Fibroblast of skin of right biceps (primary cell): ENCODE measurements at places on chromosomes 13 and 19.
A peak's percentile ranks its signal among the peaks of the same experiment; 100 is the strongest.

DNA sequence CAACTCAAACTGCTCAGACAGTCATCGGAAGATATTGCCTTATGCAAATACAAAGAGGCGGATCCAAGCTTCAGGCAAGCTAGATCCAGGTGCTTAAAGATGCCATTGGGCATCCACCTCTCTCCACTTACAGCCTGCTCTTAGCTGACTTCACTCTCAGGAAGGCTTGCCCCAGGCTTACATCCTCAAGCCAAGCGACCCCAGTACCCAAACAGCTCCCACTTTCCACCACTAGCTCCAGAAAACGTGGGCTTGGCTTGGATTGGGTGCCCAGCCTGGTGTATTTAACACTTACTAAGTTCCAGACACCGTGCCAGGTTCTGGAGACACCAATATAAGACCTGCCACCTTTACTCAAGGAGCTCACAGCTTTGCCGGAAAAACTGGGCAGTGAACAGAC, 142.1 kb upstream of the VSTM2B start:
- no peak for DNase-seq

GRCh38 chr13:41740479-41740878, 220.4 kb downstream of the VWA8 start:
- DNase-seq = peak; percentile 2

- DNase-seq = no peak
Observed at GRCh38 chr13:111629926-111630325, 309.5 kb downstream of the TEX29 start.

GRCh38 chr13:23384111-23384510, 49.4 kb downstream of the SACS start:
- DNase-seq = peak; percentile 83

DNA sequence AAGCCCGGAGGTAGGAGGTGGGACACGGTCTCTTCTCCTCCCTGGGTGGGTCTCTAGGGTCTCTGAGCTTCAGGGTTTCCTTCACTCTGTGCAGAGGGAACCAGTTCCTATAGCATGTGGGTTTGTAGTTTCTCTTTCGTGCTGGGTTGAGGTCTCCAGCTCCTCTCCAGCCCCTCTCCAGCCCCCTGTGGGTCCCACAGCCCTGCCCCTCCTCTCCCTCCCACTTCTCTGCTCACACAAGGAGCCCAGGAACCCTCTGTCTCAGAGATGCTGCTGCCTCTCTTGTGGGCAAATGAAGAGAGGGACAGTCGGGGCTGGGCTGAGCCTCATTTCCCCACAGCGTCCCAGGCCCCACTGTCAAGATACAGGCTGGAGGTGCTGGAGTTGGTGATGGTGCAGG, 1.4 kb downstream of the SIGLEC7 start:
- DNase-seq = no peak

DNA sequence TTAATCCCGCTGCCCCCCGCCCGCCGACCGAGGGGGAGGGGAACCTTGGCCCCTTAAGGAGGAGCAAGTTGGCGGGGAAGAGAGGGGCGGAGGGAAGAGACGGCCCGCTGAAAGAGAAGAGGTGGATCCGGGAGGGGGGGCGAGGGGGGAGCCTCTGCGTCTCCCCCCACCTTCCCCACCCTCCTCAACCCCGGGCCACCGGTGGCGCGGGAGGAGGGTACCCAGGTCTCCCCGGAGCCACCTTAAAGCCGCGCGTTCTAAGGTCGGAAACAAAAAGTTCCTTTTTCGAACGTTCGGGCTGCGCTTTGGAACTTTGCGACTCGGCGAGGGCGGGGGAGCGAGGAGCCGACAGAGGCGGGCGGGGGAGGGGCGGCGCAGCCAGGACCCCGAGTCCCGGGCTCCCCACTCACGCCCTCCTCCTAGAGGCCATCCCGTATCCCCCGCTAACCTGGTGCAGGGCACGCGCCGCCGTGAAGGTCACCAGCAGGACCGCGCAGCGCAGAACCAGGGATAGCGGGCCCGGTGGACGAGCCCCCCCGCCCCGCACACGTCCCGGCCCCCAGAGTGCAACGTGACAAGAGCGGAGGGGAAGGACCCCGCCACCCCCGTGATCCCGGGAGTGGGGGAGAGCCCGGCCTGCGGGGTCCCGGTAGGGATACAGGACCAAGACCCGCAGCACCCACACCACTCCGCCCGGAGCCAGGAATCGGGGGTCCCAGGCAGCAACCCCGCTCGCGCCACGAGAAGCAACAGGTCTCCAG, 659 bp downstream of the ERF start:
- peak; percentile 80 for DNase-seq

DNA sequence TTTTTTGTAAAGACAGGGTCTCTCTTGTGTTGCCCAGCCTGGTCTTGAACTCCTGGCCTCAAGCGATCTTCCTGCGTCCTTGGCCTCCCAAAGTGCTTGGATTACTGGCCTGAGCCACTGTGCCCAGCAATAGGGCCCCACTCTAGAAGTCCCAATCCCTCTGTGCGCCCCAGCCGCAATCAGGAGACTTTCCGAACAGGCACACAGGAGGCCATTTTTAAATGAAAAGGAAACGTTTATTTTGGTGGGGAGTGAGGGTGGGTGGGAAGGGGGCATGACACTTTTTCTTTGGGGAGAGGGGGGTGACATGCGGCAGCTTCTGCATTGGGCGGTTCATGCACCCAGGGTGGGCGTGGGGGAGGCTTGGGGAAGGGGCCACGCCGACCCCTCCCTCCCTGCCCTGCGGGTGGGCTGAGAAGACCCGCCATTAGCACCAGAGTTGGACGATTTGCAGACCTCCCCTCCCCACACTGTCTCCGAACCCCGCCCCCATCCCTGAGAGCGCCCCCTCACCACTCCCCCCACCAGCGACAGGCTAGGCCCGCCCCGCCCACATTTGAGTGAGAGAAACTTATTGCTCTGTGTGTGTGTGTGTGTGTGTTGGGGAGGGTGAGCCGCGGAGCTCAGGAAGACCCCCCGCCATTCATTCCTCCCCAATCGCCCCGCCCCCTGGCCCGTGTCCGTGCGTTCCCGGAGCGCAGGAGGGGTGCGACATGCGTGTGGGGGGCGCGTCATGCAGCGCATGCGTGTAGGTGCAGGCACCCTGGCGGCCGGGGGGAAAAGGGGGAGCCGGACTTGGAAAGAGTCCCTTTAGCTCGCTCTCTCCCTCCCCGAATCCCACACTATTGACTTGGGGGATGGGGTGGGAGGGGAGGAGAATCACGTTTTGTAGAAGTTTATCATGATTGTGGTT, 17.2 kb downstream of the KCNC3 start:
- DNase-seq = peak; percentile 6

DNA sequence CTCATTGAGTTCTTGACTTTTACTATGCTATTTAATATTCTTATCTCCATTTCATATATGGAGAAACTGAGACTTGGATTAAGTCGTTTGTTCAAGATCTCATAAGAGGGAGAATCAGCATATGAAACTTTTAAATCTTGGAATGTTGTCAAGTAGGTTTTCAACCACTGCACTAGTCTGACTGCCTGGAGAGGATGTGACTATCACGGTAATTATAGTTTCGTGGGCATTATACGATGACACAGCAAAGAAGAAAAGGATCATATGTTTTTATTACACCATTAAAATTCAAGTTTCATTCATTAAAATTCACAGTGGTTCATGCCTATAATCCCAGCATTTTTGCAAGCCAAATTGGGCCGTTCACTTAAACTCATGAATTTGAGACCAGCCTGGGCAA, 555.2 kb downstream of the SLITRK1 start:
- peak; percentile 25 for DNase-seq

DNA sequence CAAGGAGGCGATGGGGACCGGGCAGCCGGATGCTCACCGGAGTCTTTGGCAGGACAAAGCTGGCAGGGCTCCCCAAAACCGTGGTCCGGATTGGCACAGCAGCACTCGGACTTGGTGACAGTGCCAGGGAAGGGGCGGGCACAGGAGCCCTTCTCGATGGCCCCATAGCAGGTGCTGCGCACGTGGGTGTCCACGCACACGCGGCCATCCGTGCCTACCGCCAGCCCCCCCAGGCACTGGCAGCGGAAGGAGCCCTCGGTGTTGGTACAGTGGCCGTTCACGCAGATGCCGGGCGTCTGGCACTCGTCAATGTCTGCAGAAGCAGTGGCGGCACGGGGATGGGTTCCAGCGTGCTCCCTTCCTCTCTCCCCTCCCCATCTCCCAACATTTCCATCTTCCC, 17.9 kb downstream of the FBN3 start:
- DNase-seq = no peak

- DNase-seq = no peak
Observed at GRCh38 chr13:94598281-94598680, 2.3 kb upstream of the TGDS start.

- no peak for DNase-seq
Observed at GRCh38 chr13:99005609-99006008, 27.7 kb upstream of the DOCK9 start.

DNA sequence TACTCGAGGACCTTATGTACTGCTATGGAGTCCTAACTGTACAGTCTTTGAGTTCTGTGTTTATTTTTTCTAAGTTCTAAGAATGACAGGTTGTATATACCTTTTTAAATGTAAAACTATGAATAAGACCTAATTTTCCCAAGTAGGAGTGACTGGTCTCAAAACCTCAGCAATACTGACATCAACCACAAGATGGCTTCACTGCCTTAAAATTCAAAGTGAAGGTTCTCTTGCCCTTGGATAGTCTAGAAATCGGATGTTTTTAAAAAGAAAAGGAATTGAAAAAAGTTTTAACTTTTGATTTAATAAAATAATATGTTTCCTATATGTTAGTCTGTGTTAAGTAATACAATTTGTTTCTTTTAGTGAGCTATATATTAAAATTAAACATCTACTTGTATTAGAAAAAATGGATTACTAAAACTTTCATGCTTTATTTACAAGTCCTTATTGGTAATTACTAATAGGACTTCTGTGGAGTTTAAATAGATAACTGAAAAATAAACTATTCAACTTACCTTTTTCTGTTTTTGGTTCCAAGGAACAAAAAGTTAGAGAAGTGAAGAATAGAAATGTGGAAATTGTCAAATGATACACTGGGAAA, 52.0 kb downstream of the TDRD3 start:
- DNase-seq = peak; percentile 45

DNA sequence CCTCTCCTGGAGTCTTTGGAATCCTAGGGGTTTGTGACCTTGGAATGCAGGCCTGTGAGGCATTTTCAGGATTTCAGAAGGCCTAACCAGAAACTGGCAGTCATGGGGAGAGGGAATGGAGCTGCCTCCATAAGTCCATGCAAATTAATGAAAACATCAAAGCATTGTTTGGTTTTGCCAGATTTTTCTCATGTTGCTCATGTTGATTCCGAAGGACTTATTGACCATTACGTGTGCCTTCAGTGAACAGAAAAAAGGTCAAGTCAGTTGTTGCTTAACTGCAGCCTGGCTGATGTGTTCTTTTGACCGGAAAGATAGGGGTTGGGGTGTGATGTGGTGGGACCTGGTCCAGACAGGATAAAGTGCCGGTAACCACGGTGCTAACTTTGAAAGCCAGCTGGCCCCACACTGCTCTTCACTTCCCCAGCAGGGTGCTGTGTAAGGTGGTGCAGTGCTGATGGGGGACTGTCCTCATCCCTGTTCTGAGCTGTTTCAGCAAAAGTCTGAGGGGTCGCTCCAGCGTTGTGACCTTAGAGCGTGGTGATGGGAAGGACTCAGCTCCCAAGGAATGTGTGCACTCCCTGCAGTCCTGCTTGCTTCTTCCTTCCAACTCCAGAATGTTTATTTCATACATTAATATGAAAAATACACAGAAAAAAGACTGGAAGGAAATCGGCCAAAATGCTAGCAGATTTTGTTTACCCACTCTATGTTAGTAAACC, 3.5 kb downstream of the RNF113B start:
- peak; percentile 88 for DNase-seq

DNA sequence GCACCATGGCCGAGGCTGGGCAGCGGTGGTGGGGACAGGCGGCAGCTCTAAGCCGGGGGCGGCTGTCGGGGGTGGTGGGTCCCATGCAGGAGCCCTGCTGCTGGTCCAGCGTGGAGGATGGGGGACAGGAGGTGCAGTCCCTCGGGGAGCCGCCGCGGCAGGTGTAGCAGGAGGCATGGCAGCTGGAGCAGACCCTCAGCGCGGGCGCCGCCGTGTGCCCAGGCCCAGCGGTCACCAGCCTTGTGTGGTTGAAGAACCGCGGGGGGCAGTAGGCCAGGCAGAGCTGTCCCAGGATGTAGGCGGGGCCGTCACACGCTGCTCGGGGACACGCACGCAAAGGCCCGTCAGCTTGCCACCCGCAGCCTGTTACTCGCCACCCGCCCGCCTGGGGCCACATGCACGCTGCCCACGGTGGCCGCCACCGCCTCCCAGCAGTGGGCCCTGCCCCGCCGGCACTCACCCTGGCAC, 2.9 kb upstream of the C19orf25 start:
- no peak for DNase-seq
